ENCODE measurements at places on chromosomes 1 and 21. TPM values are rescaled to one million over a fixed set of nuclear protein-coding genes. Genes with fewer than 3 reads are reported as not detected.
A peak's percentile ranks its signal among the peaks of the same experiment; 100 is the strongest.

DNA sequence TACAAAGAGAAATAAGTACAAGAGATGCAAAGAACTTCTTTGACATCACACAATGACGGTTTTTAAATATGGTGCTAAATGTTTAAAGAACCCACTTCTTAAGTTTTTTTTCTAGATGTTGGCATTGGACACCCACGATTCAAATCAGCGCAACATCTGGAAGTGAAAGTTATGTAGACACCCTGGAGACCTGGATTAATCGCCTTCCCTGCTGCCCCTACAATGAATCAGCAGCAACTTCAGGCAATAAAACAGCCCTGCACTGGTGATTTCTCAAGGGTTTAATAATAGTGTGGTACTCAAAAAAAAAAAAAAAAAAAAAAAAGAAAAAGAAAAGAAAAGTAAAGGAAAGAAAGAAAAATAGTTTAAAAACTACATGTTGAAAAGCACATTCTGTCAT is 248.3 kb downstream of the NUF2 start:
- H3K27me3 ChIP-seq: no peaks in the 10 kb centered on the region
- H3K4me3 ChIP-seq: no peak overlapping the region
- no peak for DNase-seq
- H3K27ac ChIP-seq: no peak overlapping the region

DNA sequence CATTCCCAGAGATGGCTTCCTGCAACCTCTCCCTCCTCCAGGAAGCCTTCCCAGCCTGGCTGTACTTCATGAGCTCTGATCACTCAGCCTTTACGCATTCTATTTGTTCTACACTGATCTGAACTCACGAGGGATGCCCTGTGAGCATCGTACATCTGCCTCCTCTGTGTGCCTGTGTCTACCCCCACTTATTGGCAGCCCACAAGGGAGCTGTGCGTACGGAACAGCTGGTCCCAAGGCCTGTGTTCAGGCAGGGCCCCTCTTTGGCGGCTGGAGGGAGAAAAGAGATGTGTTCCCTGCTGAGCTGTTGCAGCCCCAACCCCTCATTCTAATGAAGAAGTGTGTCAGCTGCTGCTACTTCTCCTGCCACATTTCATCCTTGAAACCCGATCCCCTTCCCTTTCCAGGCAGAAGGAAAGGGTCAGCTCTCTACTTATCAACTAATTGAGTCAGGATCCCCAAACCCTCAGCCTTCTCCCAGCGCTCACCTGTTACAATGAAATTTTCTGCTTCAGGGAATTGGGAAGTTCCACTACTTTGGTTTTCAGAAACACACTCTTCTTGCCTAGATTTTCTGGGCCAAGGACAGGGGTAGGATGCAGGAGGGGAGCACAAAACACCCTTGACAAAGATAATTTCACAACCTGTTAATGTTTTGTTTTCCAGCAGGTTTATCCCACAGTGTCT is 3.2 kb downstream of the INKA2 start:
- no peak overlapping the region for H3K27ac ChIP-seq
- peaks cover 27% of the 10 kb centered on the region for H3K4me1 ChIP-seq
- peaks cover 3% of the 10 kb centered on the region for H3K36me3 ChIP-seq
- DNase-seq: no peak

DNA sequence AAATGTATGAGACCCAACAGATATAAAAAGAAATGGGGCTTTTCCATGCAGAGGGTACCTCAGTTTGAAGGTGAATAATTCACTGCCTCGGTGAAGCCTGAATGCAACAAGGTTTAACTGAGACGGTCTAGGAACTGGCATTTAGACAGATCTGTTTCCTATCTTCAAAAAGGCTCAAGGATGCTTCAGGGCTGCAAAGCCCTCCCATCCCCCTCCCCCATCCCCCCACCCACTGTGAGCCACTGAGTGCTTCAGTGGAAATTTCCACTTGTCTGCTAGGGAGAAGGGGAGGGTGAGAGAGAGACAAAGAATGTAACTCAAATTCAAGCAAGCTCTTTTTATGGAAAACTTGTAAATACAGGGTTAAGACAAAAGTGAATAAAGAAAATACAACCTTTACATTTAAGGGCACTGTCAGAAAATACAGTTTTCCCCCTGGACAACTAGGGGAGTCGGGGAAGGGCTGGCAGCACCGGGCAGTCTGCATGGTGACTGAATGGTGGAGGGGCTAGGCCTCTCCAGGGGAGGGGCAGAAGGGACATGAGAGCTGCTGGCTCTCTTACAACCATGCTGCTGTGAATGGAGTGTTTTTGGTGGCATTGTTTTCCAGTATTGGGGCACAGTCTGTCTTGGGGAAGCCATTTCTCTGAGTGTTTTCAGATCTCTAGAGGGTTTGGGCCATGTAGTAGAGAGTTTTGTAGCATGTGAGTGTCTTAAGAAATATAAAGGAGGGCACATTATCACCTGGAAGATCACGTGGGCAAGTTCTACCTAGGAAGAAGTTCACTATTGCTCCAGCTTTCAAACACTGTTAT is 56.7 kb downstream of the MRPS6 start:
- H3K4me1 ChIP-seq: peaks cover 80% of the 10 kb centered on the region
- peak; percentile 13 for DNase-seq
- H3K36me3 ChIP-seq: peaks cover 76% of the 10 kb centered on the region
- peak overlapping the region; percentile 53 for H3K4me3 ChIP-seq
- H3K27me3 ChIP-seq: no peaks in the 10 kb centered on the region
- peak overlapping the region; percentile 89 for H3K27ac ChIP-seq

The SYCP1 gene
- not detected for total RNA-seq

The LY9 gene
- total RNA-seq: 45.9 TPM

DNA sequence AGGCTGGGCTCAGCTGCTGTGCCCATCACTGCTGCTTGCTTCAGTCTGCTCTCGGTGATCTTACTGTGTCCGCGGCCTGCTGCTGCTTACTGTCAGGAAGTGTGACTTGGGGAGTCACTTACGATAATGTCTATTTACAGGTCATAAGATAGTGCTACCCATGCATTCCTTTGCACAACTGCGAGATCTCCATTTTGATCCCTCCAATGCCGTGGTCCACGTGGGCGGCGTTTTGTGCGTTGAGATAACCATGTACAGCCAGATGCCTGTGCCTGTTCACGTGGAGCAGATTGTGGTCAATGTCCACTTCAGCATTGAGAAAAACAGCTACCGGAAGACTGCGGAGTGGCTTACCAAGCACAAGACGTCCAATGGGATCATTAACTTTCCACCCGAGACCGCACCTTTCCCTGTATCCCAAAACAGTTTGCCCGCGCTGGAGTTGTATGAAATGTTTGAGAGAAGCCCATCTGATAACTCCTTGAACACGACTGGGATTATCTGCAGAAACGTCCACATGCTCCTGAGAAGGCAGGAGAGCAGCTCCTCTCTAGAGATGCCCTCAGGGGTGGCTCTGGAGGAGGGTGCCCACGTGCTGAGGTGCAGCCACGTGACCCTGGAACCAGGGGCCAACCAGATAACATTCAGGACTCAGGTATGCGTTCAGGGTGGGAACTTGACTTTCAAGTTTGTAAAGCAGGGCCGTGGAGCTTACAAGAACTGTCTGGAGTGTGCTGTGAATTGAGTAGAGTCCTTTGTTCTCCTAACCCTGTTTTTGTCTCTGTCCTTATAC is 24.4 kb upstream of the PWP2 start:
- peak overlapping the region; percentile 68 for H3K4me3 ChIP-seq
- H3K4me1 ChIP-seq: peaks cover 91% of the 10 kb centered on the region
- no peak for DNase-seq
- peaks cover 86% of the 10 kb centered on the region for H3K36me3 ChIP-seq
- H3K27me3 ChIP-seq: no peaks in the 10 kb centered on the region

The COL11A1 gene
- total RNA-seq: not detected

GRCh38 chr1:233635765-233636502 is 22.0 kb downstream of the KCNK1 start:
- no peaks in the 10 kb centered on the region for H3K36me3 ChIP-seq
- DNase-seq: no peak
- H3K4me1 ChIP-seq: no peaks in the 10 kb centered on the region
- no peak overlapping the region for H3K27ac ChIP-seq
- no peak overlapping the region for H3K4me3 ChIP-seq

The LCE3B gene
- total RNA-seq: not detected

DNA sequence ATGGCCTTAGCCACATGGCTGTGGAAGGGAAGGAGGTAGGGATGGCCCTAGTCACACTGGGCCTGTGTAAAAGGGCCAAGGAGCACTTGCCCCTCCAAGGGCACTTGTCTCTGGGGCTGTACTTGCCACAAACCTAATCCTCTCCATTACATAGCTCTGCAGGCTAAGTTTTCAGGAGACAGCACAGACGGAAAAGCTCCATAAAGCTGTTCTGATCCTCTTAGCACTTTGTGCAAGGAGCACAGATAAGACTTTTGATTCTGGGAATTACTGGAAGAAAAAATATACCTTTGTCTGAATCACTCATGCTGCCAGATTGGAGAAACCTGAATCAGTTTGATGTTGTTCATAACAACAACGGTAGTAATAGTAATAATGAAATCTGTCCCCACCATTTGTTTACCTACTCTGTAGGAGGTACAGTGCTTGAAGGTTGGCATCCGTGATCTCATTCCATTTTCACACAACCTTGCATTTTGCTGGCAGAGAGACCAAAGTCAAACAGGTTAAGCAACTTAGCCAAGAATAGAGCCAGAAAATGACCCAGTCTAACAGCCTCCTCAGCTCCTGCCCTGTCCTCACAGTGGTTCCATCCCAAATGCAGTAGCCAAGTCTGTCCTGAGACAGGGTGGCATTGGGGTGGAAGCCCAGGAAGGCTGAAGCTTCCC is 207.1 kb downstream of the ROR1 start:
- DNase-seq: no peak
- H3K27ac ChIP-seq: no peak overlapping the region
- H3K4me1 ChIP-seq: no peaks in the 10 kb centered on the region
